Panc1 (cell line): ENCODE measurements at places on chromosomes 12 and 14.

DNA sequence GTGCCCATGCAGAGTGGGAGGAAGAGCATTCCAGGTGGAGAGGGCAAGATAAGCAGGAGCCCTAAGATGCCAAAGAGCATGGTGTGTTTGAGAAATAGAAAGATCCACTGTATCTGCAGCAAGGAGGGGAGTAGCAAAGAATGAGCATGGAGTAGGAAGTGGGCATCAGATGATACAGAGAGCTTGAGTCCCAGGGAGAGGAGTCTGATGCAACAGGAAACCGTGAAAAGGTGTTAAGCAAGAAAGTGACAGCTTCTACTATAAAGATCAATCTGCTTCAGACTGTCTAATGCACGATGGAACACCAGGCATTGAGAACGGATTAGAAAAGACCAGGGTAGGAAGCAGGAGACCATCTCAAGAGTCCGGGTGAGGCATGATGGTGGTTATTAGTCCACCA, 12.3 kb upstream of the GPRC5D start:
- no peak for DNase-seq

DNA sequence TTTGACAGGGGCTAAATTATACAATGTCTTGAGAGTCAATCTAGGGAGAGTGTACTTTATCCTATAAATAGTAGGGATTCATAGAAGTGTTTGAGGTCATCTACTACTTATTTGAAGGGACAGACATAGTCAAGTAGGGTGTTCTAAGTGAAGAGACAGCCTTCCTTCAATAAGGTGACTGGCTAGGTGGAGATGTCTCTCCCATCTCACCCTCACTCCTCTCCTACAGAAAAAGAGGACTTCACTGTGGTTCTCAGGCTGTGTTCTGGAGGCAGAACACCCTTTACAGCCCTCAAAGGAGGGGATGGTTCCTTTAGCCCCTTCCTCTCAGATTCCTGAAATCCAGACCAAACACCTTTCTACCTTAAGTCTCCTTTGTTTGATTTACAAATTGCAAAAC, 2.8 kb upstream of the NFE2 start:
- DNase-seq, result no peak

DNA sequence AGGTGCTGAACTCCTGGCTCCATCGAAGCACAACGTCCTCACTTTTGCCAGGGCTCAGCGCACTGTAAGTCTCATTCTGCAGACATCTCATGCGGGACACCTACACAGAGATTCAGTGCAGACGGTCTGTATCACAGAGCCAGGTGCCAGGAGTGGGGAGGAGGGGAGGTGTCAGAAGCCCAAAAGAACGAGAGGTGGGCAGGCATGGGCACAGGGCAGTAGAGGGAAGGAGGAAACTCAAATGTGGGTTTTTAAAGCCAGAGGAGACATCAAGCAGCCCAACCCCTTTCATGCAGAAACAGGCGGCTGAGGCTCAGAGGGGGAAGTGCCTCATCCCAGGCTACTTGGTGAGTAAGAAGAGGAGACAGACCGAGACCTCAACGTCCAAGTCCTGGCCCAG, 2.5 kb upstream of the LPAR5 start:
- no peak for DNase-seq

- DNase-seq, result no peak
Observed at GRCh38 chr12:92338671-92339070, 193.0 kb upstream of the BTG1 start.
